ENCODE measurements at places on chromosomes 6 and 20. TPM values are rescaled to one million over a fixed set of nuclear protein-coding genes. Genes with fewer than 3 reads are reported as not detected.

ENPP4 gene
- total RNA-seq: 4.3 TPM

NMBR gene
- not detected for total RNA-seq

HLA-DOA gene
- 5.9 TPM for total RNA-seq

VSX1 gene
- total RNA-seq: not detected

- no peak for DNase-seq
These were observed 2.9 kb downstream of the PPIL1 start for GRCh38 chr6:36871686-36872085.

- DNase-seq: no peak
These were observed 94.2 kb downstream of the FOXC1 start for GRCh38 chr6:1703923-1704322.

GRCh38 chr6:88992741-88993552, 29.5 kb upstream of the RNGTT start:
- DNase-seq: no peak

GRCh38 chr20:34058831-34059230, 53.2 kb downstream of the EIF2S2 start:
- DNase-seq: peak; percentile 73

DNA sequence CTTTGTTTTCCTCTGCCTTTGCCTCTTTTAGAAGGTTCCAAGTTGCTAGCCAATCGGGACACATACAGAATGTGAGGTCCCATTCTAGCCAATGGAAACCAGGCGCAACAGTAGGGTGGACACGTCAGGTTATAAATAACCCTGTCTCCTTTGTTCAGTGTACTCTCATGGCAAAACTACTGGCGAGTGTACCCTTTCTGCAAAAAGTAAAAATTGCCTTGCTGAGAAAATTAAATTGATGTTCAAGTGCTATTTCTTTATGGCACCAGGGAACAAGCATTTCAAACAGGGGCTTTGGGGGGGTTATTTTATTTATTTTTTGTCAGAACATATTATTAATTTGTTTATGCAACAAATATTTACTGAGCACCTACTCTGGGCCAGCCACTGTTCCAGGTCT, 123.6 kb upstream of the SRSF6 start:
- DNase-seq: no peak
